ENCODE measurements at places on chromosomes 4 and X. TPM values are rescaled to one million over a fixed set of nuclear protein-coding genes. Genes with fewer than 3 reads are reported as not detected.

Gene LRRC66
- total RNA-seq: 0.15 TPM

Gene GAGE12H
- not detected for total RNA-seq

Gene SMAD1
- total RNA-seq: 0.29 TPM

Gene SOD3
- total RNA-seq: not detected

Gene CDS1
- 0.72 TPM for total RNA-seq

All from naive thymus-derived CD4-positive, alpha-beta T cell (primary cell).